ENCODE measurements at places on chromosomes 5 and 9. TPM values are rescaled to one million over a fixed set of nuclear protein-coding genes. Genes with fewer than 3 reads are reported as not detected.
A peak's percentile ranks its signal among the peaks of the same experiment; 100 is the strongest.

GRCh38 chr9:123540457-123540856 lies 184.5 kb downstream of the CRB2 start:
- no peak for DNase-seq

- DNase-seq: peak; percentile 20
Observed at GRCh38 chr9:89940625-89941024, 335.8 kb downstream of the GADD45G start.

GRCh38 chr5:55534436-55535198 lies at the start of gene PLPP1:
Gene PLPP1, minus strand, starts transcription at chr5:55534964. Its CDS starts 335 bp downstream, at chr5:55534629.
- peak; percentile 52 for DNase-seq

GRCh38 chr5:124737651-124738050 lies 8.8 kb downstream of the ZNF608 start:
- DNase-seq: no peak

SGCD gene
- 0.35 TPM for total RNA-seq

ACTBL2 gene
- total RNA-seq: 5.6 TPM

DNA sequence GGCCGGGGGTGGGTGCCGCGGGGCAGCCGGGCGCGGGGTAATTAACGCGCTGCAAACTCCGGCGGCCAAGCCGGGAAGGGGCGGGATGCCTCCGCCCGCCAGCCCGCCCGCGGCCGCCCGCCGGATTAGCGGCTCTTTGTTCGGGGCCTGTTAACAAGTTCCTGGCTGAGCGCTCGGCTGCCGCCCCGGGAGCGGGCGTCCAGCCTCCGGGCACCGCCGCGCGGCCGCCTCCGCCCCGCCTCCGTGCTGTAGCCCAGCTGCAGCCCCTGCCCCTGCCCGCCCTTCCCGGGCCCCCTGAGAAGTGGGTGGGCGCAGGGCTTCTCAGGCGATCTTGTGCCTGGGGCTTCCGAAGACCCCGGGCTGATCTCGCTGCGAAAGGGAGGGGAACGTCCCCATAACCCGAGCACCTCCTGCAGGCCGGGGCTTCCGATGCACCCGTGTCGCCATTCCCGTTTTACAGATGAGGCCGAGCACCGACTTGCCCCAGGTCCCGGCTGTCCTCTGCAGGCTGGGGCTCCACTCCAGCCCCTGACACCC lies 7.5 kb downstream of the UNC5A start:
- DNase-seq: no peak

DNA sequence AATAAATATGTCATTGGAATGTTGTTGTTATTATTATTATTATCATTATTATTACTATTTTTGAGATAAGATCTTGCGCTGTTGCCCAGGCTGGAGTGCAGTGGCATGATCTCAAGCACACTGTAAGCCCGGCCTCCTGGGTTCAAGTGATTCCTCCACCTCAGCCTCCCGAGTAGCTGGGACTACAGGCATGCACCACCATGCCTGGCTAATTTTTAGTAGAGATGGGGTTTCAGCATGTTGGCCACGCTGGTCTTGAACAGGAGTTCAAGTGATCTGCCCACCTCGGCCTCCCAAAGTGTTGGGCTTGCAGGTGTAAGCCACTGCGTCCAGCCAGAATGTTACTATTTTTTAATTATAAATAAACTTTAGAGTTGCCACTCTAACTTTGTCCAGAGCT lies 14.4 kb downstream of the ZNF462 start:
- no peak for DNase-seq

GRCh38 chr5:125117566-125117965 lies 371.1 kb upstream of the ZNF608 start:
- DNase-seq: no peak

DNA sequence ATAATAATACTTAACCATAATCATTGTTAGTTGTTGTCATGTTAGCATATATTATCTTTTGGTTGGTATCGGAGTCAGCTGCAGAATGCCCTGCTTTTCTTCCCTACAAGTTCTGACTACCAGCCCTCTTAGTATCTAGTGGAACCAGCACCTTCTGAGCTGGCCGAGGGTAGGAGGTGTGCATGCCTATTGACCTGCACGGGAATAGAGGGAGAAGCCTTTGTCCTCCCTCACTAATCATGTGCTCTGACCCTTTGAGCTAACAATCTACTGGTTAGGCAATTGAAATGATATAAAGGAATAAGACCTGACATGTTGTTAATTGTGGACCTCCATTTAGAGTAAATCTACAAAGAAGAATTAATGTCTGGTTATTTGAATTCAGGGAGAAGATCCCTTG lies 4.1 kb downstream of the PCSK5 start:
- DNase-seq: no peak

- no peak for DNase-seq
Observed at GRCh38 chr5:89292487-89292886, 409.5 kb upstream of the MEF2C start.

ZNF608 gene
- total RNA-seq: 59.6 TPM

GRCh38 chr5:175845229-175845628 lies 26.1 kb upstream of the CPLX2 start:
- DNase-seq: no peak

DNA sequence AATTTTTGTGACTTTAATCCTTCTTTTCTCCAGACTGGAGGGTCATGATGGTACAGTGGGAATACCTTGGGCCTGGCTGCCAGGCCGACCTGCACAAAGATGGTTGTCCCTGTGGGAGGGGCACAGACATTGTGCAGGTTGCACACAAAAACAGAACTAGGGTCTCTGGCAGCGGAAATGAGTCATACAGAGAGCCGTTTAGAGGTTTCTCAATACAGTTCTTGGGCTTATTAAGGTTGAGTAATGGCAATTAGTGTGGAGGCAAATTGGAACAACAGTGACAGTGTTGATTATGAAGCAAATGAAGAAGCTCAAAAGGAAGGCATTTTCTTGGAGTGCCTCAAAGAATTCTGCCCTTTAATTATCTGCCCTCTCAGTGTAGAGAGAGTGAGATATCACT lies 173.6 kb downstream of the TENT4A start:
- DNase-seq: no peak

DNA sequence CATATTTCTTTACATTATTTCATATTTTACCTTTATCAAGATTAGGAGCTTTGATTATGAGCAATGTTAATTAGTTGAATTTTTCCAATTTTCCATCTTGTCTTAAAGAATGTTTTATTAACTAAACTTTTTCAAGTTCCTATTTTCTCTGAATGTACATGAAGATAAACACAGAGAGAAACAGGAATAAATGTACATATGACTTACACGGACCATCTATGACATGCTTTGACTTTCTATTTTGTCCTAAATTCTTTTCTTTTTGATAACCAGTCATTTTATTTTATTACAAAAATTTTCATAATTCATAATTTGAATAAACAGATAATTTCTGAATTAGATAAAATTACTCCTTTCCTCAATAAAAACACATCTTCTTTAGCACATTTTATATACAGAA lies 1038.8 kb upstream of the ARRDC3 start:
- no peak for DNase-seq

NR5A1 gene
- total RNA-seq: not detected

GRCh38 chr5:143019614-143020515 lies 249.7 kb downstream of the ARHGAP26 start:
- DNase-seq: no peak

DNA sequence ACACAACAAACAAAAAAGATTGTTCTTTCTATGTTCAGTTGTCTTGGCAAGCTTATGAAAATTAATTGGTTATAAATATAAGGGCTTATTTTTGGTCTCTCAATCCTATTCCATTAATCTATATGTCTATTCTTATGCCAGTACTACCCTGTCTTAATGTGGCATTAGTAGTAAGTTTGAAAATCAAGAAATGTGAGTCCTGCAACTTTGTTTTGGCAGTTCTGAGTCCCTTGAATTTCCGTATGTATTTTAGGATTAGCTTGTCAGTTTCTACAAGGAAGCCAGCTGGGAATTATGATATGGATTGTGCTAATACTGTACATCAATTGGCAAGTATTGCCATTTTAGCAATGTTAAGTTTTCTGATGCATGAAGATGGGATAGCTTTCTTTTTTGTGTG lies 10.5 kb upstream of the CCDC125 start:
- DNase-seq: no peak

GPR150 gene
- 0.69 TPM for total RNA-seq

STKLD1 gene
- 0.35 TPM for total RNA-seq

C9 gene
- 0.20 TPM for total RNA-seq

DNA sequence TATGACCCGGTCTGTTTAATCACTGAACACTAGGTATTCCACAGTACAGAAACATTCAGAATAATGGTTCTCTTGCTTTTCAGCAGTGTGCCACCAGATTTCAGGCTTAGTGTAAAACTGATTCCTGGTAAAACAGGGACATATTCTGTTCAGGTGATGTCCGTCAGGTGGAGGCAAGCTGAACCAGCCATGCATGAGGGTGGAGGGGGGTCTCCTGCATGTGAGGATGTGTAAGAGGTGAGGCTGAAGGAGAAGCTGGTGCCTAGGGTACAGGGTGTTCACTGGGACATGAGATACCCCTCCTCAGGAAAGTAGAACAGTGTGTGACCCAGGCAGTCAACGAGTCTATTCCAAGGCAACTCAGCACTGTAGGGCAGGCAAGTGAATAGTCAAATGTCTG lies 563.9 kb downstream of the BNC2 start:
- no peak for DNase-seq

DNA sequence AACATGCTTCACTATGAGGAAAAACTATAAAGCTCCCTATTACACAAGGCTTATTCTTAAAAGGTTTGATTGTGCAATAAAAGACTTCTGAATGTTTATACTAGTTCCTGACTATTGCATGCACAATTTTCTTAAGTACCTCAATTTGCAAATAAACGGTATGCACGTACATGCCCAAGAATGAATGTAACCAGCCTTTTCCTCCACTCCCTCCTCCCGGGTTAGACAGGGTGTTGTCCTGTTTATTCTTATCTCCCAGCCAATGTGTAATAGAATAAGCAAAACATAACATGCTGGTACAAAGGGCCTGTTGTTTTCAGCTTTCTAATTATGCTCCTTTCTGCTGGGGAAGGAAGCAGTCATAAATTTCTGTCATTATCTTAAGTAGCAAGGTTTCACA lies 79.1 kb downstream of the AOPEP start:
- peak; percentile 100 for DNase-seq

DNA sequence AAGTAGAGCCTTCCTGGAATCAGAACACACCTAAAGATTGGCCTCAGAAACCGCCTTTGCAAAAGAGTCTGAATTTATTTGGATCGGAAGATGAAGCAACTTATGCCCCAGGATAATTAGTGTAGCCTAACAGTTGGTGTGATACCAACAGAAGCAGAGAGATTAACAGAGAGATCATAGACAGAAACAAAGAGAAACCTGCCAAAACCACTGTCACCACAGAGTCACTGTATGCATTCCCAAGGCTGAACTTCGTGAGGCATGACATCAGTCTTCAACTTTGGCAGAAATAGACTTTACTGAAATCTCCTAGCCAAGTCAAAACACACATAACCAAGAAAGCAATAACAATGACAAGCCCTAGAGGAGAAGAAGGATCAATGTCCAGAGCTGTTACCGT lies 361.8 kb downstream of the ELAVL2 start:
- DNase-seq: no peak

MRRF gene
- 41.2 TPM for total RNA-seq

GRCh38 chr5:115343855-115344254 lies 47.4 kb upstream of the CCDC112 start:
- peak; percentile 42 for DNase-seq

GRCh38 chr5:55303238-55303690 lies 4.2 kb downstream of the DHX29 start:
- peak; percentile 91 for DNase-seq

BSPRY gene
- total RNA-seq: 22.4 TPM

GRCh38 chr5:218457-219291 lies 554 bp downstream of the SDHA start:
- DNase-seq: peak; percentile 33

NUTM2G gene
- not detected for total RNA-seq

DNA sequence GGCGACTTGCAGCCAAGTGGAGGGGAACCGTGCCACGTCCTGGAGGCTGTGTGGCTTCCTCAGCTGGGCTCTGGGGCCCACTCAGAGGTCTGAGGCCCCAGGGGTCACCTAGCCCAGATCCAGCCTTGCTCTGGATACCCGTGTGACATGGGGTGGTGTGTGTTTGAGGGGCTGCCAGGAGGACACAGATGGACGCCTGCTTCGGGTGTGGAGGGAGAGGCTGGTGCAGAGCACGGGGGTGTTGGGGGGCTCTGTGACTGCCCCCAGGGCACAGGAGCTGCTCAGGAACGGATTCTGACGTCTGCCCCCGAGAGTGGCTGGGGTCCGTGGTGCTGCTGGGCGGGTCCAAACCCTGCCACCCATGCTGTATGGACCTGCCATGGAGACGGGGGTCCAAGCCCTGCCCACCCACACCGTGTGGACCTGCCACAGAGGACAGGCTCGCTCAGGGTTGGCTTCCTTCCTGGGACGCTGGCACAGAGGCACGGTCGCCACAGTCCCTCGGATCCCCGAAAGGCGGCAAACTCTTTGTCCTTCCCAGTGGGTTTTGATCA lies 10.5 kb downstream of the INPP5E start:
- no peak for DNase-seq

GRCh38 chr9:127419348-127419747 lies 4.8 kb upstream of the ZNF79 start:
- DNase-seq: no peak

DNA sequence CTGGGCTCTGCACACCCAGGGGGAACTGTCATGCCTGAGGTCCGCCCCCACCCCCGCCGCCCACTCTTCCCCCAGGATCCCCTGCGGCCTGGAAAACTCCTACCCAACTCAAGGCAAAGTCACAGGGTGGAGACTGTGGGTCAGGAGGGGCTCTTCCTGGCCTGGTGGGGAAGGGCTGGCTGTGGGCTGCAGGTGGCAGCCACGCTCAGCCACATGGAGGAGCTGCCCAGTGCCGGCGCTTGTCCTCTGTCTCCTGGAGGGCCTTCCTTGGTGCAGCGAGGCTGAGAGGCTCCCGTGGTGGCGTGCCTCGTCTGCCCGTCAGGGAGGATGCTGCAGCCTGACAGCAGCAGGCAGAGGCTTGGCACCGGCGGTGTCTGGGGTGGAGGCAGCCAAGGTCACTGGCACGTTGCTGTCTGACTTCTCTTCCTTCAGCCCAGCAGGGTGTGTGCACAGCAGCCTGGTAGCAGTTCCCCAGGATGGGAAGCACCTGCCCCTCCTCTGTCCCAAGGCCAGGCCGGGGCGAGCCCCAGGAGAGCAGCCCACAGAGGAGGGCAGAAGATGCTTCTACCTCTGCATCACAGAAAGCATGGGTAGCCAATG lies 78.1 kb downstream of the ADAMTS2 start:
- no peak for DNase-seq

HAPLN1 gene
- not detected for total RNA-seq

DNA sequence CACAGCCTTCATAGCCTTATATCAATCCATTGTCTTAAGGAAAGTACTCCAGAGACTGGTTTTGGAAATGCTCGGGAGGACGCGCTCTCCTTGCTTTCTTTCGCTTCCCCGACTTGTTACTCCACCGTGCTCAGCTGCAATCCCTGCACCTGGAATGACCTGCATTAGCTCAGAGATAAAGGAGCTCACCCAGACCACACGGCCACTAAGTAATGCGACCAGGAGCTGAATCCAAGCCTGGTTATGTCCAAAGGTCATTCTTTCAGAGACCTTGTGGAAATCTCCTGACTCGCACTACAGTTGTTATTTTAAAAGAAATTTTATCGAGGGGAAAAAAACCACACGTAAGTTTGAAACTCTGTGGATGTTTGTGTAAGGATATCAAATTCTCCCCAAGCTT lies 135.3 kb upstream of the DPYSL3 start:
- DNase-seq: no peak

OMD gene
- not detected for total RNA-seq

CTSV gene
- total RNA-seq: 9.4 TPM

Data from renal cortical epithelial cell (primary cell).